Suprapubic skin (tissue), 4 donors: ENCODE measurements at places on chromosomes 1 and 21.

- no peak for DNase-seq
Measured at GRCh38 chr1:204001166-204001901, 71.6 kb upstream of the SOX13 start.

- DNase-seq, result no peak
Measured at GRCh38 chr21:36773117-36773516, 74.2 kb downstream of the SIM2 start.

- peak; percentile 82 for DNase-seq
Measured at GRCh38 chr1:16249596-16250241, 12.7 kb upstream of the CPLANE2 start.

DNA sequence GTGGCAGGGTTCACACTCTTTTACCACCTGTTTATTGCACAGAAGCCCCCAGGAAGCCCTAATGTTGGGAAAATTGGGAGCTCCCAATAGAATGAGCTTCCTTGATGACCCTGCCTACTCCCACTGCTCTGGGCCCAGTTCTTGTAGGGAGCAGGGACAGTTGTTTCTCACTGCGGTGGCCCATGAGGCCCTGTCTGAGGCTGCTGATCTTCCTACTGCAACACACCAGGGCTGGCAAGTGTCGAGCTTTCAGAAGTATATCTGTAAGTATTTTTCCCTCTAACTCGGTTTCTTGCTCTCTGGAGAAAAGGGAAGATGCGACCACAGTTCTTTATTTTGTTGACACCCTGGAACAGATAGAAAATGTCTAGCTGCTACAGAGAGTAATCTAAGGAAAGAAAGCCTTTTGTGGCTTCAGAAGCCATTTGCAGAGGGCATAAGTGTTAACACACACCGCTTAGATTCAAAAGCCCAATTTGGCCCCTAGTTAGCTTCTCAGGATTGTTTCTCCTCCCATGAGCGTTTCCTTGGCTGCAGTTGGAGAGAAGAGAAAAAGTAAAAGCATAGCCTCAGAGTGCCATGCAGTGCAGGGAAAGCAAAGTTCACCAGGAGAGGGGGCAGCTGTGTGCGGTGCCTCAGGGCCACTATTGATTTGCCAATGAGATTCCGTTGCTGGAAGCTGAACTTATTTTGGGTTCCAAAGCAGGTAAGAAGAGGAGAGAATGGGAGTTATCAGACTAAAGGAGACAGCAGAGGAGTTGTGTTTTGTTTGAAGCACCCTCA lies 102.6 kb downstream of the SELENOF start:
- DNase-seq, result no peak

- no peak for DNase-seq
Measured at GRCh38 chr1:209073879-209074278, 509.6 kb upstream of the CAMK1G start.

DNA sequence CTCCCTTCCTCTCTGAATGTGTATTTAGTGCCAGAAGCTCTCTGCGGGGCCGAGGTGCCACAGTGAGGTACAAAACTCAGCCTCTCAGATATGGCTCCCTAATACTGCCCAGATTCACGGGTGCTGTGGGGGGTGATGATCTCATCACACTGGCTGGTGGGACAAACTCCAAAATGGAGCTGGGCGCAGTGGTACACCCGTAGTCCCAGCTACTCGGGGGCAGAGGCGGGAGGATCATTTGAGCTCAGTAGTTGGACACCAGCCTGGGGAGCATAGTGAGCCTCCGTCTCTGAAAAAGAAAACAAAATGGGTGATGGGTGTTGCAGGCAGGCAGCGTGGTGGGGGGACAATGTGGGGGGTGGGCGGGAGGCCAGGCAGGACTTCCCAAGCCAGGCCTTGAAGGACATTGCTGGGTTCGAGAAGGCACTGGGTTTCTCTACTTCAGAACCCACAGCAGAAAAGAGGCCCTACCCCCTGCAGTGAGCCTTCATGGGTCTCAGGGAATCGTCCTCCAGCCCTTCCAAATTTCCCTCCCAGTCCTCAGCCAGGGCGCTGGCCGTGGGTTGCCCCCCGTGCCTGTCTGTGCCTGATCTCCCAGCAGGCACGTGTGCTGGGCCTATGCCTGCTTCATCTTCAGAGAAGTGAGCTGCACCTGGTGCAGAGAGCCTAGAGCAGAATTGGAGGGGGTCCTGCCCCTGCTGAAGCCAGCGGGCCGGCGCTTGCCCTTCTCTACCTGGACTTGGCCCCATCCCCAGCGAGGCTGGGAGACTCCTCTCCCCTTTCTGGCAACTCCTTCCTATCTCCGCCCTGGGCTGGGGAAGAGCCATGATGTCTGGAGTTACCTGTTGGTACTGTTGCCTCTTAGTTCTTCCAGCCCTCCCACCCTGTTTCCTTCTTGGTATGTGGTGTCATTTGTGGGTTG lies 14.0 kb downstream of the H6PD start:
- no peak for DNase-seq

DNA sequence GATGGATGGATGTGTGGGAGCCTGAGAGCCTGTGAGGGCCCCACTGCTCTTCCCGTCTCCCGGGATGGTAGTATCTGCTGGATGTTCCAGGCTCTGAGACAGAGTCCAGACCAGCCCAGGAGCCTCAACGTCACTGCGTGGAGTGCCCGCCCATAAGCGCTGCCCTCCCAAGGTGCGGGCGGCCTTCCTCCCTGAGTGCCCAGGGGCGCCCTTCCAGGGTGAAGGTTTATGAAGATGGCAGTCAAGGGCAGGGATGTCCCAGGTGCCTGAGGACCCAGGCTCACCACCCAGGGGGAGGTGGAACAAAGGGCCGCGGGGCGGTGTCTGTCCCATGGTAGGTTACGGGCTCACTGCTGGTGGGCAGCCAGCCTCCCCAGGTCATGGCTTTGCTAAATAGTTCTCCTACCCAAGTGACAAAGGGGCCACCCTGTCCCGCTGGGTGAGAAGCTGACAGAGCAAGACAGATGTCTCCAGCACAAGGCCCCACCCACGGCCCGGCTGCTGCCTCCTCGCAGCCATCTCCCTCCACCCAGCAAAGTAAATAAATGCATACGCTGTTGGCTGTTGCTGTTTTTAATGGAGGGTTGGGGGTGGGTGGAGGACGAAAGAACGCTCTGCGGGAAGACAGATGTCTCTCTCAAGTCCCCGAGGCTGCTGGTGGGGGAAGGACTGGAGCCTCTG lies 9.0 kb upstream of the GPR153 start:
- DNase-seq, result no peak

DNA sequence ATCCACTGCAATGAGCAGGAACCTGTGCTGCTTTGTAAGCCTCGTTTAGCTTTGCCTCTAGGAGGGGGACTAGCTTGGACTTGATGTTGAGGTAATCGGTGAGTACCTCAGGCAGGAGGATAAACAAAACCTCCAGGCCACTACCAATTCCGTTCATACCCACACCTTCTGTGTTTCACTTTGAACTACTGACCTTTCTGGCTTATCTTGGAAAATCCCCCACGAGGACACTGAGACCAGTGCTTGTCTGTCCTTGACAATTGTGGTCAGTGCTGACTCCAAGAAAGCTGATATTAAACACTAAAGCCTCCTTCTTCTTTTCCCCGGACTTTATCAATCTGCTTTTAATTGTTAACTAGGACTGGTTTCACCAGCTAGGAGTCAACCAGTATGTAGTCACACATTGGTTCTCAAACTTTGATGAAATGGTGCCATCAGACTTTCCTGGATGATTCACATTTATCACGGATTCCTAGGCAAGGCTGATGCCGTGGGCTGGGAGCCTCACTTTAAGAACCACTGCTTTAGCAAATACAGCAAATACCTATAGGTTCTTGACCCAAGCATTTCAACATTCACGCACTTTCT lies 52.7 kb downstream of the TGFB2 start:
- DNase-seq, result no peak

DNA sequence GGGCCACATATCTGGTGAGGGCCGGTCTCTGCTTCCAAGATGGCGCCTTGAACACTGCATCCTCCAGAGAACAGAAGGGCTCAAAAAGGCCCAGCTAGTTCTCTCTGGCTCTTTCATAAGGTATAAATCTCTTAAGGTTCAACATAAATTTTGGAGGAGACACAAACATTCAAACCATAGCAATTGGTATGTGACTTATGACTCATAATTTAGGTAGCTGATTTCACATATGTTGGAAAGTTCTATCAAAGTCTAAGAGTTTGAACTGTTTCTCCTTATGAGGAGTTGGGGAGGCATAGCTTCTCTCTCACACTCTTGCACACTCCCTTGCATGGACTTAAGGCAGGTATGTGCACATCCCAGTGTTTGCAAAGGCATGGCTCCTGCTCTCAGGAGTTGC lies 5.1 kb upstream of the FYB2 start:
- no peak for DNase-seq

- peak; percentile 89 for DNase-seq
Measured at GRCh38 chr1:214551436-214552173, at the start of gene PTPN14. Gene PTPN14 (minus strand): TSS chr1:214551602. CDS start chr1:214464803, 86,799 bp downstream.

DNA sequence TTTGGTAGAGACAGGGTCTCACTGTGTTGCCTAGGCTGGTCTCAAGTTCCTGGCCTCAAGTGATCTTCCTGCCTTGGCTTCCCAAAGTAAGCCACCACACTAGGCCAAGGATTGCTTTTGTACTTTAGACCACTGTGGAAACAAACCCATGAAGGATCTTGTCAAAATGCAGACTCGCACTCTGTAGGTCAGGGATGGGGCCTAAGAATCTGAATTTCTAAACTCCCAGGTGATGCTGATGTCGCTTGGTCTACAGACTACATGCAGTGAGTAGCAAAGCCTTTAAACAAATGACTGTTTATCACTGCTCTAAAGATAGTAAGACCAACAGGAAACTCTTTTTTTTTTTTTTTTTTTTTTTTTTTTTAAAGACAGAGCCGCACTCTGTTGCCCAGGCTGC lies 54.1 kb upstream of the MUTYH start:
- DNase-seq, result no peak

- no peak for DNase-seq
Measured at GRCh38 chr1:229637746-229638145, 11.7 kb downstream of the URB2 start.

DNA sequence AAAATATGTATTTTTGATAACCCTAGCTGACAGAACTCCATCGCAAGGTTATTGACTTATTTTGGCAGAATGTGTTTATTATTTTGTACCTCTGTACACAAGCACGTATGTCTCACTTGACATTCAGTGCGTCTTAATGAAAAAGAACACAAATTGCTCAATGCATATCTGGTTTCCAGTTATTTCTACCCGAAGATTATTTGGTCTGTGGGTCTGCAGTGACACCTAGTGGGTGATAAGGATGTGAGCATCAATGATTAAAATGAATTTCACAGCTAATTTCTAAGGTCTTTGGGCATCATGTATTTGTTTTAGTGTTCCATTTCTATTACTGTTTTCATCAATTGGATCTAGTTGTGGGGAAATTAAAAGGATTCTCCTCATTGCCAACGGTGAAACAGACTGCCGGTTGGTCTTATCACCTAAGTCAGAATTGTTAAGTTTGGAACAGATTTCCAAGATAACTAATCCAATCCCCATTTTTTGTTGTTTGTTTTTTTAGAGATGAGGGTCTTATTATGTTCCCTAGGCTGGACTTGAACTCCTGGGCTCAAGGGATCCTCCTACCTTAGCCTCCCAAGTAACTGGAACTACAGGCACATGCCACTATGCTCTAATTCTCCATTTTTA lies 13.9 kb downstream of the DDX20 start:
- DNase-seq, result no peak

DNA sequence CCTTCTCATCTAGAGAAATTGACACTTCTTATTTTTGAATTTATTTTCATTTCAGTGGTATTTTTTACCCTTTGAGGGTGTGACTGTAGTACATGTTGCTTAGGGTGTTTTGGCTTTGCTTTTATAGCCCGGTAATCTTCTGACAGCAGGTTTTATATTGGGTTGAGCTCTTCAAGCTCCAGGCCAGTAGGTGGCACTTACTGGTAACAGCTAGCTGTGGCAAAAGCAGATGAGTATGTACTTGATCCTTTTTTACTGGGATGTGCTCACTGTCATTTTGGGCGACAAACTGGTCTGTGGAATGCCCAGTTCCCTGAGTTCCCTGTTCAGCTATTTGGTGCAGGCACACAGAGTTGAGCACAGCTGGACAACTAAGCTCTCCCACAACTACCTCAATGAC lies 916.2 kb upstream of the B3GALT2 start:
- DNase-seq, result no peak

GRCh38 chr1:46642115-46642680 lies 25.6 kb upstream of the MOB3C start:
- DNase-seq, result no peak

GRCh38 chr1:162161916-162162550 lies 92.5 kb downstream of the NOS1AP start:
- no peak for DNase-seq

DNA sequence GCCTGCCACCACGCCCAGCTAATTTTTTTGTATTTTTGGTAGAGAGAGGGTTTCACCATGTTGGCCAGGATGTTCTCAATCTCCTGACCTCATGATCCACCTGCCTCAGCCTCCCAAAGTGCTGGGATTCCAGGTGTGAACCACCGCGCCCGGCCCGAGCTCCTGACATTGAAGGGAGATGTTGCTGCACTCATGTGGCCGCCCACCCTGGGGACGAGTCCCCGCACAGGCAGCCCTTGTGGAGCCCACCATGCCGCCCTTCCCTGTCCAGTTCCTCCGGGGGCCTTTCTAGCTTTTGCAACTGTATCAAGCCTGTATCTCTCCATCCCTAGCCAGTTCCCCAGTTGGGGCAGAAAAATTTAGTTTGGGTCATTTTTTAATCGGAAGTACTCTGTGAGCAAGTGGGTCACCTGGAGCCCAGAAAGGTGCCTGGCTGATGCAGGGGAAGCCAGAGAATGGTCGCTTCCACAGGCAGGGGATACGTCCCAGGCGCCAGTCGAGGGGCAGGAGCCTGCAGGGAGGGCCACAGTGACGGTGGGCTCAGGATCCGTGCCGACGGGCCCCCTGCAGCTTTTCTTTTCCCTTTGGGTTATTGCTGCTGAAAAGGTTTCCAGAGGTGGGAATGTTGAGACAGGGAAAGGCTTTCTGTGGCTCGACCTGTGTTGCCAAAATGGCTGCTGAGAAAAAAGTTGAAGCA lies 20.4 kb downstream of the PCNT start:
- DNase-seq, result no peak

GRCh38 chr1:234316937-234317336 lies 56.3 kb upstream of the COA6 start:
- no peak for DNase-seq

DNA sequence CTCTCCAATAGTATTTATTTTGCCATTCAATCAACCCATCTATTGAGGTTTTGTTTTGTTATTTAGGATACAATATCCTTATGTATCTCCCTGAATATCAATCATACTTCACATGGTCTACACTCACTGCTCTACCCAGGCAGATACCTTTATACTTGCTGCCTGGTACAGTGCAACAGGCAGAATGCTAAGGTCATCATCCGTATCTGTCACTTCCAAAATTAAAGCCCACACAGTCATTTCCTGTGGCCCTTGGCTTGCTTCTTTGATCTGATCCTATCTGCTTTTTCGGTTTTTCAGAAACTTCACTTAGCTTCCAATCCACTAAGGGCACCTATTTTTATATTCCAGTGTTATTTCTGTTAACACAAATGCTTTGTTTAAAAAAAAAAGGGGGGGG lies 22.3 kb upstream of the ZZZ3 start:
- no peak for DNase-seq

- DNase-seq, result no peak
Measured at GRCh38 chr1:157781048-157781447, 4.1 kb upstream of the FCRL2 start.

- DNase-seq, result peak; percentile 97
Measured at GRCh38 chr1:150579110-150579944, at the start of gene MCL1. Gene MCL1 (minus strand): TSS chr1:150579610. CDS start chr1:150579530, 80 bp downstream.
